ENCODE measurements at places on chromosomes 3 and 15. TPM values are rescaled to one million over a fixed set of nuclear protein-coding genes. Genes with fewer than 3 reads are reported as not detected.
A peak's percentile ranks its signal among the peaks of the same experiment; 100 is the strongest.

DLL4 gene
- total RNA-seq = 28.4 TPM

VGLL3 gene
- total RNA-seq = 49.8 TPM

PKM gene
- 478 TPM for total RNA-seq

CYP8B1 gene
- total RNA-seq = not detected

- no peak for DNase-seq
- no peaks in the 10 kb centered on the region for H3K27me3 ChIP-seq
- H3K36me3 ChIP-seq = no peaks in the 10 kb centered on the region
- no peaks in the 10 kb centered on the region for H3K4me1 ChIP-seq
These were observed 26.8 kb upstream of the LIMD1 start for GRCh38 chr3:45567730-45568172.

DNA sequence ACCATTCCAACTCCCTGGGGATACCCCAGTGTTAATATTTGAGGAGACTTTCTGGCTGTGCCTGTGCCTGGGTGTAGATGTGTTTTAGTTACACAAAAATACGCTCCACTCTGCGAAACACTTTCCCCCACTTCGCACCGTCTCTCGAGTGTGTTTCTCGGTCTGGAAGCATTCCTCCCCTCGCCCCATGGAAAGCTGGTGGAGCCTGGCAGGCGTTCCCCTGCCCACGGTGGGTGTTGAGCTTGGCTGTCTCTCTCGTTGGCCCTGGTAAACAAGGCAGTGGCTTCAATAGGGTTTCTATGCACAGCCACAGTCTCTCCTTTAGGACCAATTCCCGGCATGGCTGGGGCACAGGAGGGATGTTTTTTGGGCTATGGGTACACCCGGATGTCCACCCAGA, 19.3 kb downstream of the IQSEC1 start:
- no peak overlapping the region for H3K27ac ChIP-seq
- DNase-seq = peak; percentile 42
- H3K4me3 ChIP-seq = no peak overlapping the region
- no peaks in the 10 kb centered on the region for H3K4me1 ChIP-seq
- no peaks in the 10 kb centered on the region for H3K27me3 ChIP-seq

DNA sequence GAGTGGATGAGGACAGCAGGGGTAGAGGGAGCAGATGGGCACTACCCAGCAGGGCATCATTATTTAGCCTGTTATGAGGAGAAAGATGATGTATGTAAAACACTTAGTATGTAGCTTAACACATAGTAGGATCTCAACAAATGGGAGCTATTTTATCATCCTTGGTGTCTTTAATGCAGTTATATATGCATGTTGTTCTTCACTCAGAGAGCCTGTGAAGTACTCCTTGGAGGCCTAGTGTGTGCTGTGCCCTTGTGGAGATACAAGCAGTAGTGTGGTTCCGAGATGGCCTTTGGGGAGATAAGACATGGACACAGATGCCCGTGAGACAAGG, 124.2 kb downstream of the LIPC start:
- H3K36me3 ChIP-seq = no peaks in the 10 kb centered on the region
- H3K4me1 ChIP-seq = no peaks in the 10 kb centered on the region
- no peak overlapping the region for H3K27ac ChIP-seq

DNA sequence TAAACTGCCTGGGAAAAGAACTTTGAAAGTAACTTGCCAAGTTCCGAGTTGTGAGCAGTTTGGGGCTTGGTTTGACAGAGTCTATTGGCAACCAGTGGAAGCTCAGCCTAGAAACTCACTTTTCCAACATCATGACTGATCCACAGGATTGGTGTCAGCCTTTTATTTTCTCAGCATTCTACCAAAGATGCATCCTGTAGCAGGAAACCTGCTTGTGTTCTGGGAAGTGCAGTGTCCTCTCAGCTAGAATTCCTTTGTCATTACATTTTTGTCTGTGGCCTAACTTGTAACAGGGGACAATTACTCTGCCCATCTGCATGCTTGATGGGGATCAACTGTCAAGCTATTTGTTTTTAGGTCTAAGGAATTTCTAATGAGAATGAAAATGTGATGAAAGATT, 116.7 kb upstream of the LMOD3 start:
- no peak overlapping the region for H3K4me3 ChIP-seq
- DNase-seq = no peak
- H3K27ac ChIP-seq = no peak overlapping the region
- no peaks in the 10 kb centered on the region for H3K4me1 ChIP-seq
- H3K36me3 ChIP-seq = no peaks in the 10 kb centered on the region
- H3K27me3 ChIP-seq = no peaks in the 10 kb centered on the region
